ENCODE measurements at places on chromosomes 6 and 20. TPM values are rescaled to one million over a fixed set of nuclear protein-coding genes. Genes with fewer than 3 reads are reported as not detected.

- no peak for DNase-seq
These were observed 168.5 kb upstream of the SIM1 start for GRCh38 chr6:100633096-100633777.

GRCh38 chr6:87441711-87442110 lies 31.1 kb upstream of the SLC35A1 start:
- DNase-seq = no peak

DNA sequence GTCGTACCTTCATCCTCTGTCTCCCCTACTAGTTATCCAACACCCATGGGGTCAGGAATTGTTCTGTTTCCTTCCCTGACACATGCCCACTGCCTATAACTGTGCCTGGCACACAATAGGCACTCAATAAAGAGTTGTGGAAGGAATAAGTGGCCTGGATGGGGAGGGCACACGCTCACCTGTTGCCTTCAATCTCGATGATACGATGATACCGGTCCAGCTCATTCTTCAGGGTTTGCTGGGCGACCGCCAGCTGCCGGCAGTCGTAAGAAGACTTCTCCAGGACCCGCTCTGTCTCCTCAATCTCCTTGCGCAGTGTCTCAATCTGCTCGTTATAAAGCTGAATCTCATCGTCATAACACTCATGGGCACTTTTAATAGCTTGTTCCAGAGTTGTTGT lies 32.5 kb downstream of the BFSP1 start:
- peak; percentile 38 for DNase-seq

DNA sequence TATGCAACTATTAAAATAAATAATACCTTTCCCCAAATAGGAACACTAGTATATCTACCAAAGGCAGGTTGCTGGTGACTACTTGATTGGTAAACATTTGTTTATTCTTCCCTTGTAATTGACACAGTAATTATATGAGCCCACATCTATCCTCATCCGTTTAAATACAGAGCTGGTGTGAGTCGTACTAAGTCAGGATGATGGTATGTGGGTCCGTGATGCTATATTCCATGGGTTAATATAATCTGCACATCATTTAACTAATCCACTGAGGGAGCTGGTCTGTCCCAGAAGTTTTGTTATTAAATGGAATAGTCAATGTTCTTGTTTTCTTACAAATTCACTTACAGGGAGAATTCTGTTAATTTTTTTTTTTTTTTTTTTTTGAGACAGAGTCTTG lies 164.0 kb upstream of the AGPAT4 start:
- no peak for DNase-seq

- DNase-seq = no peak
These were observed 93.3 kb downstream of the SCML4 start for GRCh38 chr6:107730683-107731314.

DNA sequence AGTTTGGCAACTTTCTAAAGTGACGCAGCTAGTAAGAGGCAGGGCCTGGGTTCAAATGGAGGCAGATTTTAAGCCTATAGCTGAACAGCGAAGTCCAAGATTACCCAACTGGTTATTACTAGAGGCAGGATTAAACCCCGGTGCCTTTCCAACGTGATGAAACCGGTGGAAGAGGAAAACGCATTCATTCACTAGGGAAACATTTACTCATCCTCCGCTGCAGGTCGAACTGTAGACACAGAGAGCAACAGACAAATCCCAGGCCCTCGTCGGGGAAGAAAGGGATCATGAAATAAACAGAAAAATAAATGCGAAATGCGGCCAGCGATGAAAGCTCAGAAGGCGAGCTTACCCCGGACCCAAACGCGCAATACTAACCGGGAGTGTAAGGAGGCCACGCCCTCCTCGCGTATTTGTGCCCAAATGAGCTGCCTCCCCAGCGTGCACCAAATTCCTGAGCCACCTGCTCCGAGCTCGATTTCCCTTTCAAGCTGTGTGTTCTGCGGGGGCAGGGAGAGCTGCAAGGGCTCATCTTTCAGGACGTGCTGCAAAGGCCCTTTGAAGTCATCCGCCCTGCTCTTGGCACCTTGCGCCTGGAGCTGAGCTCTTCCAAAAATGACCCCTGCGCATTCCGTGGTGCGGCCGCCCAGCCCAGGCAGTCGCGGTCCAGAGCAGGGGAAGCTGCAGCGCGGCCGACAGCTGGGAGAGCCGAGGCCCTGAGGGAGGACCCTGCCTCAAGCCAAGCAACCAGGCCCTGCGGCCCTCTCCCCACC lies 46.9 kb downstream of the PDYN start:
- no peak for DNase-seq

GRCh38 chr6:37550191-37550831 lies 50.6 kb upstream of the CCDC167 start:
- DNase-seq = no peak

- no peak for DNase-seq
These were observed 6.3 kb upstream of the ARFGEF3 start for GRCh38 chr6:138155443-138155842.

- no peak for DNase-seq
These were observed 426.3 kb upstream of the NOX3 start for GRCh38 chr6:155881826-155882526.

DNA sequence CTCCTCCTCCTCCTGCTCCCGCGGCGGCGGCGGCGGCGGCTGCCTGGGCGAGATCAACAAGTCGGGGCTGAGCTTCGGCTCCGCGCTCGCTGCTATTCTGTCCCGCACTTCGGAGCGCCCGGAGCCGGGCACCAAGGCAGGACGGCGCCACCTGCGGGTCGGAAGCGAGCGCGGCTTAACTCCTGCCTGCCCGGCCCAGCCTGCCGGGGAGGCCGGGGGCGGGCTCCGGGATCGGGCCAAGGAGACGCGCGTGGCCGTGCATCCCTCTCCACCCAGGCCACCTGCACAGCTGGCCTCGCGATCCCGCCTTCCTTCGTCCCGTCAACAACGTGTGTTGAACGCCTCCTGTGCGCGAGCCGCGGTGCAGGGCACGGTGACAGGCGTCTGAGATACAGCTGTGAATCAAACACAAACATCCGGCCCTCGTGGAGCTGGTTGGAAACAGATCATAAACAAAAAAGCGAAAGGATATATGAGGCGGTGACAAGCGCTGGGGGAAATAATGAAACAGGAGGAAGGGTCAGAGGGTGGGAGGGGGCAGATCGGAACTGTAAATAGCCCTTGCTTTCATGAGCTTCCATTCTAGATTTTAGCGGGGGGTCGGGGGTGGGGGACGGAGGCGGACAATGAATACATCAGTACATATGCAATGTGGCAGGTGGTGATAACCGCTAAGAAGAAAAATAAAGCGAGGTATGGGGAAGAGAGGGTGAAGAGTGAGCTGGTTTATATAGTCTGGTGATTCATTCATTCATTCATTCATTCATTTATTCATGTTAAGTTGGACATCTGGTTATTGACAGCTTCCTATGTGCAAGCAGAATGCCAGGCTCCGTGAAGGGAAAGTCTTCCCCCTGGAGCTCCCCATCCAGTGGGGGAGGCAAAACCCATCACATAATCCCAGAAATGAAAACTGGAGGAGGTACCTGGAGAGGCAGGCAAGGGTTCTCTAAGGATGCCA lies 2.0 kb upstream of the KCNB1 start:
- peak; percentile 80 for DNase-seq

GRCh38 chr6:157491571-157492232 lies 110.7 kb downstream of the ZDHHC14 start:
- no peak for DNase-seq

- no peak for DNase-seq
These were observed 46.2 kb downstream of the SLC22A1 start for GRCh38 chr6:160167604-160168399.

- DNase-seq = no peak
These were observed 31.8 kb downstream of the CTCFL start for GRCh38 chr20:57493091-57493615.

- no peak for DNase-seq
These were observed 283.2 kb downstream of the GMDS start for GRCh38 chr6:1962201-1962600.

GRCh38 chr20:2760297-2760951 lies 40.0 kb downstream of the CPXM1 start:
- DNase-seq = no peak

DNA sequence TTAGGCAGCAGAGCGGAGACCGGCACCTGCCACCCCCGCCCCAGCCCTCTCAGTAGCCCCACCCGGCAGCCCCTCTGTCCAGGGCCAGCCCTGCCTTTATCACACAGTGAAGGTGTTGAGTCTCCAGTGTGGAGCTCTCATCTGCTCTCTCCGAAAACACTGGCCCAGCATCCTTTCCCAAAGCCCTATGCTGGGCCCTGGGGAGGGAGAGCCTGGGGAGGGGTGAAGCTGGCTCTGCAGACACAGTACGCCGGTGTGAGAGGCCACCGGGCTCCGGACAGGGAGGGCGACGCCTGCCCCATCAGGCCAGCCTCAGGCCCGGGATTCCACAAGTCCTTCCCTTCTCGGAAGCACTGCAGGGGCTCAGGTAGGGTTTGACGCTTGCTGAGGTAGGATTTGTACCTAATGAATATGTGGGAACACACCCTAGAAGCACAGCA lies 186.9 kb downstream of the ERMARD start:
- no peak for DNase-seq

DNA sequence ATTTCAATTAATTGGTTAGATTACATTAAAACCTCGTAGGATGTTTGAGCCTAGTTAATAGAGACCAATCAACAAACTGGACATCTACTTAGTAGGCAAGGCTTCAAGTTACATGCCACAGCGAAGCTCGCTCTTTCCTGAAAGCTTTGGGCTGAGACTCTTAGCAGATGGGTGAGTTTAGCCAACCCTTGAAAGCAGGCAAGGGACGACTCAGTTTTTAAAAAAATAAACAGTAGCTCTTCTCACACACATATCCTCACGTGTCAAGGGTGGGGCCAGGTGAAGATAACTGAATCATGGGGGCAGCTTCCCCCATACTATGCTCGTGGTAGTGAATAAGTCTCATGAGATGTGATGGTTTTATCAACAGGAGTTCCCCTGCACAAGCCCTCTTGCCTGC lies 775 bp downstream of the MTFR2 start:
- DNase-seq = no peak

GRCh38 chr6:25179051-25179778 lies 100.0 kb upstream of the CARMIL1 start:
- DNase-seq = no peak

- no peak for DNase-seq
These were observed 31.8 kb downstream of the SYNE1 start for GRCh38 chr6:152605342-152605741.

The BLCAP gene
- total RNA-seq = 21.0 TPM

The IMPG1 gene
- total RNA-seq = not detected

The CDH4 gene
- 0.08 TPM for total RNA-seq

The MTFR2 gene
- 25.9 TPM for total RNA-seq

The CST4 gene
- total RNA-seq = not detected

The SLC13A3 gene
- not detected for total RNA-seq

The CLPSL1 gene
- total RNA-seq = not detected

The C6orf132 gene
- 0.29 TPM for total RNA-seq

The PARD6B gene
- total RNA-seq = 6.9 TPM

The MUC21 gene
- total RNA-seq = not detected

The PGC gene
- total RNA-seq = not detected
